D341Med (cell line): ENCODE measurements at places on chromosomes 11 and 22.

DNA sequence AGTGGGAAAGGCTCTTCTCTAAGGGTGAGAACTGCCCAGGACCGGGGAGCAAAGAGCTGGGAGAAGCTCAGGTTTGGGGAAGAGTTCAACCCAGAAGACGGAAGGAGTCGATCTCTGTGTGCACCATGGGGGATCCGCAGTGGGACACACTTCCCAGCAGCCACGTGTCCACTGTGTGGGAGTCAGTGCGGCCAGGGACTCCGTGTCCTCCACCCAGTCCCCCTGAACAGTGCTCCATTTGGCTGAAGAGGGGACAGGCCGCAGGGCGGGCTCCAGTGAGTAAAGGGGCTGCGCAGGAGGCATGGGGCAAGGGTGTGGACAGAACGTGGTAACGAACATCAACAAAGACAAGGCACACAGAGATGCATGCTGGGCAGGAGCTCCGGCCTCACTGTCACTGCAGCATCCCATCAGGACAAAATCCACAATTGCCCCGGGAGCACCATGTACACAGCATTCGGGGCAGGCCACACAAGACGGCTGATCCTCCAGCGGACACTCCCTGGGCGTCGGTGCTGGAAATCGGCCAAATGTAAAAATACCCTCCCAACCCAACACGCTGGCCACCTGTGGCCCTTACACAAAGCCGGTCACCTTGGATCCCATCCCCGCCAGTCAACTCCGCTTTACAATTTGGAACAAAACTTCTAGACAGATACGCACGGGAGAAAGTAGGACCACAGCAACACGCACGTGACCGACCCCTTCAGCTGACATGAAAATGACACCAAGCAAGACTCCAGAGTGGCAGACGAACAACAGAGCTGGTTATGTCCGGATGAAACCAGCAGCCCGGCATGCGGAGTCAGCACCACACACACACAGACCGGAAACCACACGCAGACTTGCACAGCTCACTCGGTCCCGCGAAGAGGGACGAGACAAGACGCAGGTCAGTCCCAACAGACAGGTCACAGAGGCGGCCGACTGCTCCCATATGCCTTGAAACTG is 366.8 kb downstream of the SHANK2 start:
- no peak for DNase-seq

DNA sequence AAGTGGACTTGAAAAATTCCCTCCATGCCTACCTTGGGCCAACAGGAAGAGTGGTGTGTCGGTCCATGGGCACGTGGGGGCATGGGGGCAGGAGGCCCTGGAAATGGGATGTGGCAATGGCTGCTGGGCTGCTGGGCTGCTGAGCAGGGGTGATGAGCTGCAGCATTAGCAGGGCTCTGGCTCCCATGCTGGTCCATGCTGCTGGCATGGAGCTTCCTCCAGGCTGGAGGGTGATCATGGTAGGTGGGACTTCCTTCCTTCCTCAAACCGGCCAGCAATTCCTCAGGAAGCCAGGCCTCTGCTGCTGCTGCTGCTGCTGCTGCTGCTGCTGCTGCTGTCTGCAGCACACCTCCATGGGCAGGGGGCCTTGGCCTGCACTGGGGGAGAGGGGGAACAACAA is 4.3 kb downstream of the RGL4 start:
- DNase-seq, result no peak

DNA sequence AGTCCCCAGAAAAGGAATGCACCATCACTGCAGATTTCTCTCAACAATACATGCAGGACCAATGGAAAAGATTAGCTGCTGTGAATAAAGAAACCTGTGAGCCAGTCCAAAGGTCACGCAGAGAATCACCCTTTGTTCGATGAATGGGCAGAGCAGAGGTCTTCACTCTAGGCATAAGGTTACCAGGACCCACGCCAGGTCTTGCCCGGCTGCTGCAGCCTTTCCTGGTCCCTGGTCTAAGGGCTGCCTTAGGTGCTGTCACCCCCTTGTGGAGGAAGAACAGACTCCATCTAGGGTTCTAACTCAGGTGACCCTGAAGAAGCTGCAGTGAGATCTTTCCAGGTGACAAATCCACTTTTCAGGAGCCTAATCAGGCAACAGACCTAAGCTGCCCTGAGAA is 29.0 kb upstream of the NAP1L4 start:
- DNase-seq, result peak; percentile 68

DNA sequence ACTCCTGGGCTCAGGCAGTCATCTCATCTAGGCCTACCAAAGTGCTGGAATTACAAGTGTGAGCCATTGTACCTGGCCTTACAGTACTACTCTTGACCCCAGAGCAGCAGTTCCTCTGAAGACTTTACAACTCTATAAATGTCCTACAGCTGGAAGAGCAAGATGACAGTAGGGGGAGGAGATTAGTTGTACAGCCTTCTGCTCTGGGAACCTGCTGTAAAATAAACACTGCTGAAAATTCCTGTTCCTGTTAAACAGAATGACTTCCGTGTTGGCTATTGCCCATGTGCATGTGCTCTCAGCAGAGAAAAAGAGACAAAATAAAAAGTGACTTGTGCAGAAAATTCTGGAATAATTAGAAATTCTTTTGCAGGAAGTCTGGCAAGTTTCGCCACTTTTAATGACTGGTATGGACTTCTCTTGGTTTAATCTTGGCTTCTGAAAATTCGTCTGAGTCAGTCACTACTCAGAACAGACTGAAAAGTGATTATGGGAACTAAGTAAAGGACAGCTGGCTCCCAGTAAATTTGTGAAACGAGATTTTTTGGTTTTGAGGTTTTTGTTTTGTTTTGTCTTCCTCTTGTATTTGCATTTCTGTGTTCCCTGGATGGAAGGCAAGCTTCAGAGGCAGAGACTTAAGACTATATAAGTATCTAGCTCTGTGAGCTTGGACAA is 955.7 kb downstream of the DLG2 start:
- no peak for DNase-seq

GRCh38 chr11:34145073-34145472 is 39.6 kb downstream of the NAT10 start:
- no peak for DNase-seq

DNA sequence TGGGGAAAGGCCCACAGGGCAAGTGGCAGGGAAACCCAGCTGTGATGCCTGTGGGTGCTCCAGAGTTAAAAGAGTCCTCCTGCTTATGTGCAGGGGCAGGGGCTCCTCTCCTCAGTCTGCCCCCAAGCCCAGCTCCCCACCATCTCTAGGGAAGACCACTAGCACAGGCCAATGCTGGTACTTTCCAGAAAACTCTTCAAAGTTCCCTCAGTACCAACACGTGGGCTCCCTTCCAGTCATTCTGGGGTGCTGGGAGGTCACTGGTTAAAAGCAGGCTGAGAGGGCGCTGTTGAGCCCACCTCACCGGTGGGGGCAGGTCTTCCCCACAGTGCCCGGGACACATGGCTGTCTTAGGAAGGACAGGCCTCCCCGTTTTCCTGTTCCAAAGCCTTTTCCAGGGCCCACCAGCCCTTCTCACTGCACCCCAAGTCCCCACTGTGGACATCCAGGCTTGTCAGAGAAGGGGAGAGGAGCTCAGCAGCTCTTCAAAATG is 154.6 kb downstream of the TRIM29 start:
- DNase-seq, result no peak

DNA sequence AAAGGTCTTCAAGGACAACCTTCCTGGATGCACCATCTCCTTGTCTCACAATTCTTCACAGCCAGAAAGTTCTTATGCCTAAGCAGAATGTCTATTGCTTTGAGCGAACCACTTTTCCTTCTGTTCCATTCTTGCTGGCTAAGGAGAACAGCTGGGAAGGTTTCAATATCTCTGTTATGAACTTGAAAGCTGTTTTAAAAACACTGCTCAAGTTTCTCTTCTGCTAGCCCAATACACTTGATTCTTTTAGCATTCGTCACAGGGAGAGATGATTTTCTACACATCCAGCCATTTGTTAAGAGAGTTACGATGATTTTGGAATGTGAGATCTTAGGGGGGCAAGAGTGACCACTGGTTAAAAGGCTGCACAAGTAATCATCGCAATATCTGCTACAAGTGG is 249.3 kb downstream of the KIRREL3 start:
- DNase-seq, result no peak

- DNase-seq, result no peak
Observed at GRCh38 chr11:69479591-69480271, 1.7 kb upstream of the LINC01488 start.

DNA sequence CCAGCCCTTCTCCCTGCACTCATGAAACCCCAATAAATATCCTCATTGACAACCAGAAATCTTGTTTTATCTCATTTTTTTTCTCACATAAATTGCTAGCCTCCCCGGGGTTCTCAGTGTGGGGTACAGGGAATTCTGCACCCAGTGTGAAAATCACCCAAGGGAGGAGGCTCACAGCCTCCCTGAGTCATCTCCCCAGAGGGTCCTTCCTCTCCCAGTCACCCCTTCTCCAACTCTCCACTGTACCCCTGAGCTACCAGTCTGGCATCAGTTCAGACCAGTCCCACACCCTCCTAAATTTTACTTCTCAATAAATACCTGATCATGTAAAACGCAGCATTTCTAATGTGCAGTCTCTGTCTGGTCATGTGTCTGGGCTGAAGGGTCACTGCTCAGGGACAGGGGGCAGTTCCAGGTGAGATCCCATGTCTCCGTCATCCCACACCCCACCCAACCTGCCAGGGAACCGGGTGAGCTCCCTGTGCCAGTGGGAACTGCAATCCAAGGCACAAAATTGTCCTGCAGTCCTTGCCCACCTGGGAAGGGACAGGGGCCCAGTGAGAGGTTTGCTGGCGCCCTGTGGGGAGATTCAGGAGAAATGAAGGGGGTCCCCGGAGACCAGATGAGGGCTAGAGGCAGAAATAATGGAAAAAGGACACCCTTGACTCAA is 8.3 kb downstream of the IGLL5 start:
- DNase-seq, result no peak

DNA sequence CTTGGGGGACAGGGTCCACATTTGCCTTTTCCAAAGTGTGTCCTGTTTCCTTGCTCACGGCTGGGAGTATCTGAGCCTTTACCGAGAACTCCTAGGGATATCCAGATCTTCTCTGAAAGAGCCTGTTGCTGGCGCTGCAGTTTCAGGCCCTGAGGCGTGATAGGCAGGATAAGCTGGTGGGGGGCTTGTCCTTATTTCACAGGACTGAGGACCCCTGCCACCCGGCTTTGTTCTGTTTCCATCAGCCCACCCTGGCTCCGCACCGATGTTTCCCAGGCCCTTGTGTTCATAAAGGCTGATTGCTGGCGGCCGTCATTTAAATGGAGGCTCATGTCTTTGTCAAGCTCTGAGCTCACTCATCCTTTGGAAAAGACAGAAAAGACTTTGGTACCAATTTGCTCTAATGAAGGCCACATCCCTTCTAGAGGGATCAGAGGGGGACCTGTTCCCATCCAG is 9.4 kb upstream of the NPTXR start:
- DNase-seq, result no peak

DNA sequence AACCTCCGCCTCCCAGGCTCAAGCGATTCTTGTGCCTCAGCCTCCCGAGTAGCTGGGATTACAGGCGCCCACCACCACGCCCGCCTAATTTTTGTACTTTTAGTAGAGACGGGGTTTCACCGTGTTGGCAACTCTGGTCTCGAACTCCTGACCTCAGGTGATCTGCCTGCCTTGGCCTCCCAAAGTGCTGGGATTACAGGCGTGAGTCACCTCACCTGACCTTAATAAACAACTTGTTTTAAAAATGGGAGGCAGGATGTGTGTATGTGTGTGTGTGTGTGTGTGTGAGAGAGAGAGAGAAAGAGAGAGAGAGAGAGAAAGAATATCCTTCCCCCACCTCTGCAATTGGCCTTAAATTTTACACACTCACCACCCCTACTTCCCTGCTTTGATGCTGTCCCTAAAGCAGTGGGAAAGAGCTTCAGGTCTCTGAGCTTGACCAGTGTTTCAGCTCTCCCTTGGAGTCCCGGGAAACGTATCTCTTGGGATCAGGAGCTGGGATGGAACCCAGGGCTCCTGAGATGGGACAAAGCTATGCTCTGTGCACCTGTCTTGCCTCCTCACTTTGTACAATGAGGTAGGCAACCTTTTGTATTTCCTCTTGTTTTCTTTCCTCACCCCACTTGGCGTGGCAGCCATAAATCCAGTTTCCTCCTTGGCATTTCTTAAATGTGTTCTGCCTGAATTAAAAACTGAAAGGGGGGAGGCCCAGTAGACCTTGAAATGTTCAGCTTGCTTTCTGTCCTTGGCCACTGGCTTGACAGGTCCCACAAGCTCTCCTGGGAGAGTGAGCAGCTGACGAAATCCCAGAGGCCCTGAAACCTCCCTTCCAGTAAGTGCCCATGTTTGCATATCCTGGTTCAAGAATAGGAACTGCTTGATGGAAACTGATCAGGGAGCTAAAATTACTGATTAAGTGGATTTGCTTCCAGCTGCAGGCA is 17.8 kb upstream of the XBP1 start:
- DNase-seq, result no peak

DNA sequence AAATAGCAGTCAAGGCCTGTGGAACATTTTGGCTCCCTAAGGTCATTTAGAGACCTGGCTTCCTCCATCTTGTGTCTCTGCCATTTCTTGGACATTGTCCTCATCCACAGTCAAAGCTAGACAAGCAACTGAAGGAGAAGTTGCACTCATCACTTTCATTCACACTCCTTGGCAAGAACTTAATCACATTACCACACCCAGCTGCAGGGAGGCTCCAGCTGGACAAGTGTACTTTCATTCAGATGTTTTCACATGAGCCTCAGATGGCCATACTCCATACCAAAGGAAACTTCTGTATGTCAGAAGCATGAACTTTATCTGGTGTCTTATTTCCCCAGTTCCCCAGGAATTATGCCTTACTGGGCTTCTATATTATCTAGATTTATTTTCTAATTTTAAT is 537.4 kb downstream of the TMEM135 start:
- no peak for DNase-seq

GRCh38 chr11:2892967-2893528 is 7.5 kb upstream of the CDKN1C start:
- no peak for DNase-seq

DNA sequence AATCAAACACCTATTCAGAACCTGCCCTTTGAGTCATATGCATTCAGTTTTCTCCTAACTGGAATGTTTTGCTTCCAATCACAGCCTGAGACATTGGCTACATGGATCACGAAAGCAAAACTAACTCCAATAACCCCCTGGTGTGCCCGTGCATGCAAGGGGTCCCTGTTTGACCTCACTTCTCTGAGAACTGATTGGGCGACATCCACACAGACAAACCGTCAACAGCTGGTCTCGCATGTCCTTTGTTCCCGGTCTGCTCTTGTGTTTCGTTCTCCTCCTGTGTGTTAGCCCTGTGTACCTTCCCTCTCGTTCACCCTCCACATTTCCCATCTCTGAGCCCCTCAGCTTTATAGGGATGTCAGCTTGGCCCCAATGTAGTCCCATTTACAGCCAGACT is 67.2 kb upstream of the TTC12 start:
- no peak for DNase-seq

DNA sequence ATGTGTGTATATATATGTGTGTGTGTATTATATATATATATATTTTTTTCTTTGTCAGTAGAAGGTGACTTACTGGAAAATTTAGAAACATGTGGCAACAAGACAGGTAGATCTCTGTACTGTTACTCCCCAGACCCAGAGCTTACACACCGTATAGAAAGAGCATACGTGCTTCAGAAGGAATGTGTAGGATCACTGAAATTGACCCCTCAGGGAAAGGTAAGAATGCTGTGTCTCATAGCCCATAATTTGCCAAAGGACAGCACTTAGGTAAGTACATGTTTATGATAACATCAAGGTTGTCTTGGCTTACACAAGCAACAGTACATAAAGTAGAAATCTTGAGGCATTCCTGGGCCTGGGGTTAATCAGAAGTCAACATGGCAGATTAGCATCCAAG is 54.2 kb upstream of the PDE3B start:
- DNase-seq, result no peak

GRCh38 chr11:75237050-75237449 is 3.5 kb upstream of the TPBGL start:
- DNase-seq, result no peak

GRCh38 chr11:12762696-12763324 is 88.6 kb downstream of the TEAD1 start:
- no peak for DNase-seq
